ENCODE measurements at places on chromosomes 5 and 9.
A peak's percentile ranks its signal among the peaks of the same experiment; 100 is the strongest.

GRCh38 chr5:112445626-112446350 lies 26.7 kb upstream of the EPB41L4A start:
- no peak for DNase-seq

GRCh38 chr5:458547-459353 lies 15.8 kb downstream of the EXOC3 start:
- peak; percentile 63 for DNase-seq

- no peak for DNase-seq
Measured at GRCh38 chr9:126454215-126454614, 127.6 kb downstream of the MVB12B start.

DNA sequence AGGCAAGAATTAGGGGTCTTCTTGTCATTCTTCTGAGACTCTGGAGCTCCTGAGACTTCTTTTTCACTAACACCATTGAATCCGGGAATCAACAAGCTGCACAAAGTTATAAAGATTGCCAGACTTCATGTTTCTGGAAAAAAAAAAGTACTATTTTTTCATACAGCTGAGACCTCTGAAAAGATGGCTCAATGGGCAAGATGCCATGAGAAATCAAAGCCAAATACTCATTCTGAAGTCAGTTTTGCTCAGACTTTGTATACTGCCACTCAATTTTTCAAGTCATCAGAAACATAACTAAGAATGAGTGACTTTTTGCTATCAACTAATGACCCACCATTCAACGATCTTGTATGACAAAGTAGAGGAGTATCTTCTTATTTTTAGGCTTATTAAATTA lies 512.0 kb downstream of the RAB3C start:
- peak; percentile 58 for DNase-seq

GRCh38 chr5:151740336-151740942 lies 18.0 kb downstream of the ATOX1 start:
- DNase-seq: peak; percentile 96

DNA sequence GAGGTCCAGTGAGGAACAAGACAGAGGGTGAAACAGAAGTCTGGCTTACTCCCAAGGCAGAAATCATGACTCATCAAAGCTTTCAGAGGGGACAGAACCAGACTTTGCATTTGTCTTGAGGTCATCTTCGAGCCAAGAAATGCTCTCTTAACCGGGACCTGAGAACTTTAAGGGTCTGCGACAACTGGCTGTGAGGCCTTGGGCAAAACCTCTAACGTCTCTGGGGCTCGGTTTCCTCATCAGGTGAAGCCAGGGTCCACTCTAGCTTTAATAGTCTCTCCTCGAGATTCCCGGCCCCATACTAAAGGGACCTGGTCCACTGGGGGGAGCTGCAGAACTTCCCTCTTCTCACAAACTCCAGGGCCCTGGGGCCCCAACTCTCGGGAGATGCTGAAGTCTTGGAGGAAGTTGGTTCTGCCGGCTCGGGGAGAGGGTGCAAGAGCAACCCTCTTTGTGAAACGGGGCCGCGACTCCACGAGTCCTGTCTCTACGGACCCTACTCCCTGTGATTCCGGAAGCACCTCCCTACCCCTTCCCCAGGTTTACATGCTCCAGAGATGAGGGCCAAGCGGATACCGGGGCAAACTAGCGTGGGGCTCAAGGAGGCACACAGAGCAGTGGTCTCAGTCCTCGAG lies 2.6 kb downstream of the GLIS3 start:
- DNase-seq: peak; percentile 95

GRCh38 chr9:23825700-23826099 lies 340 bp downstream of the ELAVL2 start:
- DNase-seq: no peak

All from iris pigment epithelial cell (primary cell).